Bone marrow (tissue), 2 donors: ENCODE measurements at places on chromosomes 13 and 19.

- no peak for DNase-seq
Observed at GRCh38 chr19:39479916-39480315, 722 bp upstream of the TIMM50 start.

- DNase-seq = no peak
Observed at GRCh38 chr13:22024381-22024994, 353.6 kb downstream of the FGF9 start.

- DNase-seq = no peak
Observed at GRCh38 chr19:35601971-35602370, 10.6 kb upstream of the HAUS5 start.

GRCh38 chr13:29996316-29996715 lies 145.9 kb upstream of the UBL3 start:
- DNase-seq = no peak

DNA sequence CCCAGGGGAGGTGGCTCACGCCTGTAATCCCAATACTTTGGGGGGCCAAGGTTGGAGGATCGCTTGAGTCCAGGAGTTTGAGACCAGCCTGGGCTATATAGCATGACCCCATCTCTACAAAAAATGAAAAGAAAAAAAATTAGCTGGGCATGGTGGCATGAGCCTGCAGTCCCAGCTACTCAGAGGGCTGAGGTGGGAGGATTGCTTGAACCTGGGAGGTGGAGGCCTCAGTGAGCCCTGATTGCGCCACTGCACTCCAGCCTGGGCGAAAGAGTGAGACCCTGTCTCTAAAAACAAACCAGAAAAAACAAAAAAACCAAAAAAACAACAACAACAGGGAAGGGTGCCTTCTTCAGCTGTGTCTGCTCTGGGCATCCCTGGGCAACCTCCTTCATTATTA lies 499 bp upstream of the MYO1F start:
- no peak for DNase-seq

GRCh38 chr19:41303954-41304353 lies 6.0 kb upstream of the CCDC97 start:
- DNase-seq = no peak

DNA sequence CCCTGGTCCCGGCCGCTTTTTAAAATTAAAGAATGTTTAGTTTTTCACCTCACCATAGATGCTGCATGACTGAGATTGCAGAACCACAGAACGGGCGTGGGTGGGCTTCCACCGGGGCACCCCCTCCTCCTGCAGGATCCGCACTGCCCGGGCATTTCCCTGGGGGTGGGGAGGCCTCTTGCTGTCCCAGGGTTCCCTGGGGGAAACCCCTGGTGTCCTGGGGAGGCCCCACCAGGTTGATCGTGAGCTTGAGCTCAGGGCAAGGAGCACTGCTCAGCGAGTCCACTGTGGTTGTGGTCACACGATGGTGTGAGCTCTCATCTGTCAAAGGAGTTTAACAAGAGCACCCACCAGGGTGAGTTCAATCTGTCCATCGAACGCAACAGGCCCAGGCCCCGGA lies 11.4 kb upstream of the TCF3 start:
- DNase-seq = no peak

DNA sequence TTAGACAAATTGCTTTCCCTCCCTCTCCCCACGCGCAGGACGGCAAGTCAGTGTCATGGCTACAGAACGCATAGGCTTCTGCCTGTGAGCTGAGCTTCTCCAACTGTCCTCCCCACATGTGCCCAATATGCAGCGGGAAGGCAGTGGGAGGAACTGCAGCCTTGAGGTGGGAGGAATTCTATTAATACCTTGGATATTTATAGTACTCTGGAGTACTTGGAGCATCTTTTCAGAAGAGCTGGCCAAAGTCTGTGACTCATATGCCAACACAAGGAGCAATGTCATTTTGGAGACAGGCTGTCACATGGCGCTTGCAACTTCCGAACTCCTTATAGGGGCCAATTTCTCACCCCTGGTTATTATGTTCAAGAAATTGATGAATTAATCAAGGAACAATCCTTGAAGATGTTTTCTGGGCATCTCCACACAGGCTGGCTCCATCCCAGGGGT lies 245.0 kb upstream of the SERP2 start:
- no peak for DNase-seq

- DNase-seq = no peak
Observed at GRCh38 chr13:105519771-105520170, 1015.7 kb downstream of the EFNB2 start.

GRCh38 chr13:114064450-114065140 lies 67.8 kb downstream of the RASA3 start:
- no peak for DNase-seq

- no peak for DNase-seq
Observed at GRCh38 chr13:37488726-37489125, 109.8 kb downstream of the POSTN start.

- no peak for DNase-seq
Observed at GRCh38 chr13:34762312-34762711, 179.8 kb upstream of the NBEA start.

DNA sequence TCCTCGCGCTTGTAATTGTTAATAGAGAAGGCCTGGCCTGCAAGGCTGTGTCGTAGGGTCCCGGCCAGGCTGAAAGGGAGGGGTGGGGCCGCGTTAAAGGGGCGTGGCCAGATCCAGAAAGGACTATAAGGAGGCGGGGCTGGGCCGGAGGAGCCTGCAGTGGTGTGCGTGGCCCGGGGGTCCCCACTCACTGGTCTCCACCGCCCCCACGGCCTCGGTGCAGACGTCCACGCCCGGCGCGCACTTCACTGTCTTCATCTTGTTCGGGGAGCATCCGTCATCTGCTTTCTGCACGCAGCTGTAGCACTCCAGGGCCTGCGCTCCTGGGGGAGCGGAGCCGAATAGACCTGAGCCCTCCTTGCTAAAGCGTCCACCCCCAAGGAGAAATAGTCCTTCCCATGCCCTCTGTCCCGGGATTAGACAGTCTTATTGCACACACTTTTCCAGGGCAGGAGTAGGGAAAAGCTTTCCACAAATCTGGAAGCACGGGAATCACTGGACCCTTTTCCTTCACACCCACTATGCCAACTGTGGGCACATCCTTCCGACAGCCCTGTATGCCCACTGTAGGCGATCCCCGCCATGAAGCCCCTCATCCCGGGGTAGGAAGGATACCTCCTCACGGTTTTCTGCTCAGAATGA lies 1.2 kb downstream of the LYPD3 start:
- no peak for DNase-seq

- DNase-seq = no peak
Observed at GRCh38 chr13:50805805-50806204, 37.7 kb downstream of the DLEU7 start.

DNA sequence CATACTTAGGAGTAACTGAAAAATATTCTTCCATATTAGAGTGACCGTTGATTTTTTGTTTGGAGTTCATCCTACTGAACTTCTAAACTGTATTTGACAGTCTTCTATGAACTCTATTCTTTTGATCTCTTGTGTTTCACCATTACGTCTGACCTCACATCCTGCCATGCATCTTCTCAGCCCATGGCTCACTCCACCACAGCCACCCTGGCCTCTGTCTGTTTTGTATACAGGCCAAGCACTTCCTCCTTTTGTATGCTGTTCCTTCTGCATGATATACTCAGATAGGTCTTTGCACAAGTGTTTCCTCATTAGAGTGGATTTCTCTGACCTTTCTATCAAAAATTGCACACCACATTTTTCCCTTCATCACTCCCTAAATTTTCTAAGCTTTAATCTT lies 119.9 kb downstream of the MAB21L1 start:
- no peak for DNase-seq

- no peak for DNase-seq
Observed at GRCh38 chr13:84896128-84896527, 903.1 kb downstream of the SLITRK6 start.
